Suppressor macrophage (primary cell): ENCODE measurements at places on chromosomes 13 and 19.

DNA sequence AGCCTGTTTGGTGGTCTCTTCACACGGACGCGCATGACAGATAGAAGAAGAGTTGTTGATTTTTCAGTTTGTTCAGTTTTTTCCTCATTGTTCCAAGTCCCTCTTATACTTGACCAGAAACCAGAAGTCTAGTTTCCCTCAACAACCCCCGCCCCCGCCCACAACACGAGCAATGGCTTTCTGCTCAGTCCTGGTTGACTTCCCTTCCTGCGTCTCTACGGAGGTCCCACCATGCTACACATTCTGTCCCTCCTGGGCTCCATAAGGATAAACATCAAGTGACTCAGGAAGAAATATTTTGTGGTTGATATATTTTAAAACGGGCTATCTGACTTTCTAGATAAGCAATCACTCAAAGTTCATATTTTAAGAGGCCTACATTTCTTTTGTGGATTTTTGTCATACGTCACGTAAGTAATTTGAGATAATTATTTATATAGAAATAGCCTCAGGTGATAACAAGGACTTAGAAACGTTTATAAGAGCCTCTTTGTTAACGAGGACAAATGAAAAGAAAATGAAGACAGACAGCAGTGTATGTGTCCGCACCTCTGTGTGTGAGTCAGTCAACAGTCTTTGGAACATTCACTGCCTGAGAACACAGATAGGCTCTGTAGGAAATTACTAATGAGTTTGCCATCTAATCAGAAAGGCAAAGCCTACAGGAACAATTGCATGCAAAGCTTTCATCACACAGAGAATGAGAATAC lies 214.4 kb downstream of the RAP2A start:
- DNase-seq, result no peak

DNA sequence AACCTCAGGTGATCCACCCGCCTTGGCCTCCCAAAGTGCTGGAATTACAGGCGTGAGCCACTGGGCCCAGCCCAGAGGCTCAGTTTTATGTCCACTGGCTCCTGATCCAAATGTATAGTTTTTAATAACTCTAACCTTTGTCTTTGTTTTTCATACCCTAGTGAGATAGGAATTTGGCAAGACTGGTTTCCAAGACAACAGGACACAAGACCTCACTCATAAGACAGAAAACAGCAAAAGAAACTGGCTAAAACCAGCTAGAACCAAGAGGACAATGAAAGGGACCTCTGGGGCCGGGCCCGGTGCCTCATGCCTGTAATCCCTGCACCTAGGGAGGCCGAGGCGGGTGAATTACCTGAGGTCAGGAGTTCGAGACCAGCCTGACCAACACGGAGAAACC lies 27.6 kb downstream of the CPT1C start:
- peak; percentile 7 for DNase-seq

DNA sequence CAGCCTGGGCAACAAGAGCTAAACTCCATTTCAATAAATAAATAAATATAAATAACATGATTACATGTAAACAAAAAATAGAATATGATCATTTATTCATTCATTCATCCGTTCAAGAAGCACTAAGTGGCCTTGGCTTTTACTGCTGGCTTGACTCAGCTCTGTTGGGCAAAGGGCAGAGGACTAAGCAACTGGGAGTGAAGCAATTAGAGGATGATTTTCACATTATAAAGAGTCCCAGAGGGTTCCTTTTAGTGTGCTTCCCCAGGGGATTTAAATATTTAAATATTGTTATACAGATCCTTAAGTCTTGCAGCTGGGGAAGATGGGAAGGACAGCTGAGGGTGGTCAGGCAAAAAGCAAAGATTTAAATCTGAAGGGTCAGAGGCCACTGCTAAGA lies 34.9 kb upstream of the FLT1 start:
- peak; percentile 65 for DNase-seq

- no peak for DNase-seq
Measured at GRCh38 chr19:47172666-47173455, 42.2 kb downstream of the SAE1 start.

- peak; percentile 40 for DNase-seq
Measured at GRCh38 chr19:8302357-8302691, 5.8 kb downstream of the CD320 start.

DNA sequence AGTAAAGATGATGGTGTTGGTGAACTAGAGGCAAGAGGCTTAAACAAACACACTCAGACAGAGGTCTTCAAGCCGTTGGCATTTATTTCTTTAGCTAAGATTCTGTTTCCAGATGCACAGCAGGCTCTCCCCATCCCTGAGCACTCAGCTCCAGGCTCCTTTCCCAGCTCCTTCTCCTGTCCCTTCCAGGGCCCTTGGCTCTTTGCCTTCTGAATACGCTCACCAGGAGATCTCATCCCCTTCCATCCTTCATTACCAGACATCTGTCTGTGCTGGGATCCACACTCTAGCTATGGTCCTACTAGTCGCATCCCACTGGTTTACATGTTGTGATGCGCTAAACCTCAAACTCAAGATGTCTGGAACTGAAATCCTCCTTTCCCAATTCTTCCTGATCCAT lies 25.3 kb upstream of the DOCK9 start:
- no peak for DNase-seq

GRCh38 chr13:113742000-113742441 lies 17.0 kb upstream of the TMEM255B start:
- DNase-seq, result peak; percentile 81

DNA sequence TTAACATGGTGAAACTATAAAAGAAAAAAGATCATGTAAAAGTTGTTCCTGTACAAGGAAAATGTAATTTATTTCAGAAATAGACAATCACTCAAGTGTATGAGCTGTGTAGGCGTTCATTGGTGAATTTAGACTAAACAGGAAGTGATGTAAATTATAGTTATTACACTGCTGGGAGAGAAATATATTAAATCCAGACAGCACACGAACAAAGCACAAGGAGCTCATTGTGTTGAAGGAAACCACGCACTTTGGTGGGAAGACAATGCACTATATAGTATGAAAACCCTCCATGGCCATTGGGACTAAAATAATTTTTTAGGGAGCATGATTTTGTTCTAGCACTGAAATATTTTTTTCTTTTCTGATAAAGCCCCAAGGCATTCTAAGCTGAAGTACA lies 450.5 kb downstream of the KLF12 start:
- no peak for DNase-seq

- DNase-seq, result no peak
Measured at GRCh38 chr19:29308977-29309590, 96.1 kb upstream of the UQCRFS1 start.

DNA sequence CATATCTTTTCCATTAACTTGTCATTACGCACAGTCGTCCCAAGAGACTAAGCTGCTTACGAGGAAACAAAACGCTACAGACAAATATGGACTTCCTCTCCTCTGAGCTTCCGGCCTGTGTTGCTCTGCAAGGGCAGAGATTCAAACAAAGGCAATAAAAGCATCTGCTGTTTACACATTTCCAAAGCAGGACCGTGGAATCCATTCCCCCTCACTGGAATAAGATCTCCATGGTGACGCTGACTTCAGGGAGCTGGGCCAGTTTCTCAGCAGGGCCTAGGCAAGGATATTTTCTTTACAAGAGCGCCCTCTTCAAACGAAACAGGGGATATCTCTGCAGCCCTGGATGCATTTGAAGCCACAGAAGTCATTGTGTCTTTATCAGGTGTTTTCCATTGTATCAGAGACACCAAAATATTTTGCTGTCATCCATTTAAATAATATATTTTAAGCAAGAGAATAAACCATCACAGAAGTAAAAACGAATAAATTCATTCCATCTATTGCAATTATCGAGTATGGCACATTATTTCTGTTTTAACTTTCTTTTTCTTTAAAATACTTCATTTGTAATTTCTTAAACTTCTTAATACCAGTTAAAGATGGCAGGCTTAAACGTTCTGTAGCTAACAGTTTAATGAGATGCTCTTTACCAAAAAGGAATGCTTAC lies 177.5 kb downstream of the DCLK1 start:
- peak; percentile 9 for DNase-seq

DNA sequence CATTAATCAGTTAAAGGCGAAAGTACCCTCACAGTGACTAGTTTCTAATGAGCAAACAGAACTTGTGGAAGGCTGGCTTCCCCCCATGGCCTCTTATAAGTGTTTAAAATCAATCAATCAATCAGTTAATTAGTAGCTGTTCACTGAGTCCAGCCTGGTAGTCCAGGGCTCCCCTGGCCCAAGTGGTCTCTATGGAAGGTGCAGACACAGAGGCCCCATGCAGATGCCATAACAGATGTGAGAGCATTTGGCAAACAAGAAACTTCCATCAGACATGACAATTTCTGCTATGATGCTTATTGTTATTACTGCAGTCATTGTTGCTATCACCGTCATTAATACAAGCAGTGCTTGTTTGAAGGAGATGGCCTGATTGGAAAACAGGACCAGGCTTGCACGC lies 179.0 kb upstream of the TSHZ3 start:
- DNase-seq, result no peak

GRCh38 chr13:20222553-20222952 lies 9.6 kb downstream of the GJB6 start:
- no peak for DNase-seq

- peak; percentile 43 for DNase-seq
Measured at GRCh38 chr19:43774103-43774939, 6.5 kb downstream of the KCNN4 start.

GRCh38 chr13:70959035-70959775 lies 851.0 kb upstream of the KLHL1 start:
- DNase-seq, result no peak

DNA sequence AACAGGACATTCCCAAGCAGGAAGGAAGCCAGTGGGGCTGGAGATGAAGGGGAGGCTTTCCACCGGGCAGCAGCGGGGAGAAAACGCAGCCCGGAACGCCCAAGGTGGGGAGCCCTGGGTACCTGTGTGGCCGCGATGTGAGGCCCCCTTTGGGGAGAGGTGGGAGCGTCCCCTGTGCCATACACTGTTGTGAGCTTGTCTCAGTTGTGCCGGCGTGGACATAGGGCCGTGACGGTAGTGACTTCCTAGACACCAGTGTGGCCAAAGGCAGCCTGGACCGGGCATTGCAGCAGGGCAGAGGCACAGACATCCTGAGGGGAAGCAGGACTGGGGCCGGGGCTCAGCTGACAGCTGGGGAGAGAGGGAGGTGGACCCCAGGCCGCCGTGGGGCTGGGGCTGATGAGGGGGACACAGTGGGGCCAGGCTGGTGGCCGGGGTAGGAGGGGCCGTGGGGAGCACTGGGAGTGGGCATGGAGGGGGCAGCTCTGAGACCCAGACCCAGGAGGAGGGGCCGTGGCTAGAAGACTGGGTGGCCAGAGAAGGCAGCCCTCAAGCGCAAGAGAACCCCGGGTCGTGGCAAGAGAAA lies 38.5 kb upstream of the TFDP1 start:
- DNase-seq, result no peak

DNA sequence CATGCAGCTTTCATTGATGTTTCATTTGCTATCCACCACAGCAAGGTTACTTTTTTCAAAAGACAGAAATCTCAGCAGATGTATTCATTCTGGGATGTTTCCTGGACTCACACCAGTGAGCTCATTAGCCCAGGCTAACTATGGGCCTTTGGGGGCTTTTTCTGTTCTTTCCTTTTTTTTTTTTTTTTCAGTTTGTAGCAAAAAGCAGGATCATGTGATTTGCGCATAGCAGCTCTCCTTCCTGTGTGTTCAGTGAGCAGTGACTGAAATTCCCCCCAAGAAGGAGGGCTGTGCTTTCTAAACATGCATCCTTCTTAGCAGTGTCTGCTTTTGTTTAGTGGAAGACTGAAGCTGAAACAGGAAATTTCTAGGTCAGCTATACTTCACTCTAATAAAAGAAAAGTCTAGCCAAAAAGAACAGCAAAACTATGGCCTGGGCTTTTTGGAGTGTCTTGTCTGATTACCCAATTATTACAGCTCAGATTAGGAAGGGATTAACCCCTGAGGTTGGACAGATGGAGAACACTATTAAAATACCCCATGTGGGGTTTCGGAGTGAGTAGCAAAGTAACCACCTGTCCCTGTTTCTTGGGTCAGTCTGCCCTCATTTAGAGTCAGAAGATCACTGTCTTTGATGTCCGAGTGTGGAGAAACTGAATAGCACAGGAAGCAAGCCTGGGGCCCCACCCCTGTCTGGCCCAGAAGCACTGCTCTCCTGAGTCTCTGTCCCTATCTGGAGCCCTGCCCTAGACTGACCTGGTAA lies 8.9 kb upstream of the AMER2 start:
- no peak for DNase-seq

DNA sequence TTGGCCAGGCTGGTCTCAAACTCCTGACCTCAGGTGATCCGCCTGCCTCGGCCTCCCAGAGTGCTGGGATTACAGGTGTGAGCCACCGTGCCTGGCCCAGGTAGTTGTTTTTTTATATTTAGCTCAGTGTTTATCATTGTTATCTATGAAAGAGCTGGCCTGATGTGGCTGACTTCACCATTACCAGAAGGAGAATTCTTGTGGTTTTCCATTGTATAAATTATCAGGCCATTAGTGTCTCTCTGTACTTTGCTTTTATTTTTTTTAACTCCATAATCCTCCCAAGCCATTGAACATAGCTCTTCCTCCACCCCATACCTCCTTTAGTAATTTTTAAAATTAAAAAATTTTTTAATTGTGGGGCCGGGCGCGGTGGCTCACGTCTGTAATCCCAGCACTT lies 24.2 kb downstream of the CERS4 start:
- DNase-seq, result no peak
